Kasumi-1 (cell line): ENCODE measurements at places on chromosomes 13 and 19.

DNA sequence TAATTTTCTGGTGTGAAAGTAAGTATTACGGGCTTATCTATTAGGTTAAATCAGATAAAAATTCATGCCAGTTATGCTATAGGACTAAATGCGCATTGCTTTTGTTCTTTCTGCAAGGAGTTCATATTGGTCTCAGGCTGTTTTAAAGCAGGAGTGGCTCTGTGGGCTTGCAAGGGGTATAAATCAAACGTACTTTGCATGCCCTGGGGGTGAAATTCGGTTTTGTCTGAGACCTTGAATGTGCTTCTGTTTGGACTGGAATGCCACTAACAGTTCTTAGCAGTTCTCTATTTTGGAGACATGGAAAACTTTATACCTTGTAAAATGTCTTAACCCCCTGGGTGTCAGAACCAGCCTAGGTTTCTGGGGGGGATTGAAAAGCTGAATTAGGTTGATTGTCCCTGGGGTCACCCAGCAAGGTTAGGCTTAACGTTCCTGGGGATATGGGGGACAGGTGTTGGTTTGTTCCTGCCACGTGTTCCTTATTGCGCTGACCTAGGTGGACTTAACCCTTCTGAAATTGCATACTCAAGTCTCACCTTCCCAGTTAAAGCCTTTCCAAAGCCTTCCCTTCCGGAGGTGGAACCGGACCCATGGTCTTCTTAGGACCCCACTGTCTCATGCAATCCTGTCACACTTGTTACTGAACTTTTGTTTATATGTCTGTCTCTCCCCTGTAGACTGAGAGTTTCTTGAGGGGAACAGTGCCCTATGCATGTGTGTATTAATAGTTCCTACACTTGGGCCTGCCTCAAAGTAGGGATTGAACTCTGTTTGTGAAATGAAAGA, 182.2 kb downstream of the LMO7 start:
- DNase-seq, result no peak

DNA sequence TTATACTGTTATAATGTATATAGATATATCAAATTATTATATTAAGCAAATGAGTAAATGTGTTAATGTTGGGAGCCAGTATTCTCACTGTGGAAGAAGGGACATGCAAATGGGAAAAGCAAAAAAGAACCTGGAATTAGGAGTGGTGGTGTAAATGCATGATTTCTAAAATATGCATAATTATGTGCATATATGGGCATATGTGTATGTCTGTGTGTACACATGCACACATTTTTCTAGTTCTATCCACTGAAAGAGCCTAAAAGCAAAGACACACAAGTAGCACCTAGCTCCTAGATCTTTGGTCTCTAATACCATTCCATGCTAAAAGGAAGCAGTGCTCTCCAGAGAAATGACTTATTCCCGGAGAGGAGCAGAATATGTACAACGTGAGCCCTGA, 38.3 kb upstream of the CEACAM20 start:
- no peak for DNase-seq

GRCh38 chr13:27659145-27659865, 37.6 kb downstream of the POLR1D start:
- DNase-seq, result no peak

- DNase-seq, result no peak
These were observed 47.7 kb upstream of the MAB21L1 start for GRCh38 chr13:35524171-35524570.

DNA sequence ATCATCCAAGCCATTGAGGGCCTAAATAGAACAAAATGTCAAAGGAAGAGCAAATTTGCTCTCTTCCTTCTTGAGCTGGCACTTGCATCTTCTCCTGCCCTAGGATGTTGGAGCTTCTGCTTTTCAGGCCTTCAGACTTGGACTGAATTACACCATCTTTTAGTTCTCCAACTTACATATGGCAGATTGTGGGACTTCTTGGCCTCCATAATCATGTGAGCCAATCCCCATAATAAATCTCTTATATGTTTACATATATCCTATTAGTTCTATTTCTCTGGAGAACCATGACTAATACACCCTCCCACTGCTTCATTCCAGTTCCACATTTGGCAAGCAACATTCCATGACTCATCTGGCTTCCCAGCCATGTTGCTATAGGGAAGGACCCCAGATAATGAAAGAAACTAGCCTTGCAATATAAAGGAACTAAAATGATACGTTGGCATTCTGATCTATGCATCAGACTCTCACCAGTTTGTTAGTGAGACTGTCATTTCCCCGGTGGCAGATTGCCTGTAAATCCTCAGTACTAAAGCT, 11.0 kb upstream of the ACOD1 start:
- no peak for DNase-seq

GRCh38 chr19:48962849-48963165, 2.3 kb upstream of the FTL start:
- DNase-seq, result peak; percentile 16

DNA sequence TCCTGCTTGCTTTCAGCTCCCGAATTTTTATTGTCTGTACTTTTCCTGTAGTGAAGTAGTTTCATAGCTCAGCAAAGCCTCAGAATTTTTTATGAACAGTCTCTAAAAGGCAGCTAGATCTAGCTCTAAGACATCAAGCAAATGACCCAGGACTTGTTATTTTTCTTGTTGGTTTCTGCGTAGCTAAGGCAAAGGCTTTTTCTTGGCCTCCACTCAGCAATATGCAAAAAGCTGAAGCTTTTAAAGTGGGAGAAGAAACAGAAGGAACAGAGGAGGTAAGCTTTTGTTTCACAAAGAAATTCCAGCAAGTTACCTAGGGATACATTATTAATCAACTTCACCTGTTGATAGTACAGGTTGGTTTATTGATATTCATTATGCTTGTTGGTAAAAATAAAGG, 235.9 kb downstream of the PCDH20 start:
- DNase-seq, result no peak

DNA sequence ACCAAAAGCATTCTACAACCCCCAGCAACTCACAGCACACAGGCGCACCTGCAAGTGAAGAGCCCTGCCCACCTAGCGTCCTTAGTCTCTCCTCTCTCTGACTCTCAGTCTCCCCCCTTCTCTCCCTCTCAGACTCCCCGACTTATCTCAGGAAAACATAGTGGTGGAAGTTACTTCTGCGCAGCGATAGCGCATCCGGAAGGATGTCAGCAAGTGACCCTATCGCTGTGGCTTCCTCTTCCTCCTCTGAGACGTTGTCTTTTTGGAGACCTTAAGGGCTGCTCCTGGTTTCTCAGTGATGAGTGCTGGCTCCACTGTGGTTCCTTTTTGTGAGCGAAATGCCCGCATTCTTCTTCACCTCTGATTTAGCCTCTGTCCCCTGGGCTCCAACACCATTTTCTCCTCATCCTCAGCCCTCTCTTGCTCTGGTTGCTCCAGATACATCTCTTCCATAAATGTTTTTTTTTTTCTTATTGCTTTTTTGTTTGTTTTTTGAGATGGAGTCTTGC, 1.4 kb upstream of the YIF1B start:
- DNase-seq, result peak; percentile 86

GRCh38 chr19:478236-478903, 17.5 kb upstream of the SHC2 start:
- DNase-seq, result no peak

DNA sequence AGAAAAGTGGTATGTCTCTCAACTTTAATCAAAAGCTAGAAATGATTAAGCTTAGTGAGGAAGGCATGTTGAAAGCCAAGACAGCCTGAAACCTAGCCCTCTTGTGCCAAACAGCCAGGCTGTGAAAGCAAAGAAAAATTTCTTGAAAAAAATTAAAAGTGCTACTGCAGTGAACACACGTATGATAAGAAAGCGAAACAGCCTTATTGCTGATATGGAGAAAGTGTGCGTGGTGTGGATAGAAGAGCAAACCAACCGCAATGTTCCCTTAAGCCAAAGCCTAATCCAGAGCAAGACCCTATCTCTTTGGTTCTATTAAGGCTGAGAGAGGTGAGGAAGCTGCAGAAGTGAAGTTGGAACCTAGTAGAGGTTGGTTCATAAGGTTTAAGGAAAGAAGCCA, 96.4 kb downstream of the ZDHHC20 start:
- DNase-seq, result no peak
